ENCODE measurements at places on chromosomes 2 and 18.

- no peaks in the 10 kb centered on the region for H3K4me1 ChIP-seq
- H3K27ac ChIP-seq: no peak overlapping the region
- no peak for DNase-seq
- no peaks in the 10 kb centered on the region for H3K36me3 ChIP-seq
- no peaks in the 10 kb centered on the region for H3K27me3 ChIP-seq
Measured at GRCh38 chr18:28466204-28466603, 289.3 kb upstream of the CDH2 start.

GRCh38 chr2:134727385-134727784 lies 8.6 kb upstream of the TMEM163 start:
- no peaks in the 10 kb centered on the region for H3K36me3 ChIP-seq
- no peaks in the 10 kb centered on the region for H3K27me3 ChIP-seq

- H3K27ac ChIP-seq: no peak overlapping the region
- H3K4me1 ChIP-seq: no peaks in the 10 kb centered on the region
- DNase-seq: no peak
- H3K27me3 ChIP-seq: no peaks in the 10 kb centered on the region
- H3K36me3 ChIP-seq: no peaks in the 10 kb centered on the region
Measured at GRCh38 chr2:124018890-124019289, 6.2 kb upstream of the CNTNAP5 start.

DNA sequence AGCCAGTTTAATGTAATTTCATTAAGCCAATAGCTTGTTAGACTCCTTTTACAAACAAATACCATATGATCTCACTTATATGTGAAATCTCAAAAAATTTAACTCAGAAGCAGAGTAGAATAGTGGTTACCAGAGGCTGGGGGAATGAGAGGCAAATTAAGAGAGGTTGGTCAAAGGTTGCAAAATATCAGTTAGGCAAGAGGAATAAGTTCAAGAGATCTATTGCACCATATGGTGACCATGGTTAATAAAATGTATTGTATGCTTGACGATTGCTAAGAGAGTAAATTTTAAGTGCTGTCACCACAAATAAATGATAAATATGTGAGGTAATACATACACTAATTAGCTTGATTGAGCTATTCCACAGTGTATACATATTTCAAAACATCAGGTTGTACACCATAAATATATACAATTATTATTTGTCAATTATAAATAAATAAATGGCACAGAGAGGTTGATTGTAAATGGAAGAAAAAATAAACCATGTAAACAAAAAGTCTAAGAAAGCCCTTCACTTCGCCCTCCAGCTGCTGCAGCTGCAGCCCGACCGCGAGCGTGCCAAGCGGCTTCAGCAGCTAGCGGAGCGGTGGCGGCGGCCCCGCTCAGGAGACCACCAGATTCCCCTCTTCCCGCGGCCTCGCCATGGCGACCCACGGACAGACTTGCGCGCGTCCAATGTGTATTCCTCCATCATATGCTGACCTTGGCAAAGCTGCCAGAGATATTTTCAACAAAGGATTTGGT lies 23.0 kb upstream of the ACTR2 start:
- no peaks in the 10 kb centered on the region for H3K27me3 ChIP-seq
- no peaks in the 10 kb centered on the region for H3K4me1 ChIP-seq
- no peak overlapping the region for H3K4me3 ChIP-seq
- H3K27ac ChIP-seq: no peak overlapping the region
- no peaks in the 10 kb centered on the region for H3K36me3 ChIP-seq

GRCh38 chr2:197633109-197633657 lies 42.2 kb downstream of the RFTN2 start:
- no peak for DNase-seq
- no peak overlapping the region for H3K4me3 ChIP-seq
- no peak overlapping the region for H3K27ac ChIP-seq
- H3K4me1 ChIP-seq: no peaks in the 10 kb centered on the region
- no peaks in the 10 kb centered on the region for H3K36me3 ChIP-seq

- no peaks in the 10 kb centered on the region for H3K36me3 ChIP-seq
- no peak overlapping the region for H3K27ac ChIP-seq
- no peak for DNase-seq
- no peaks in the 10 kb centered on the region for H3K4me1 ChIP-seq
- H3K4me3 ChIP-seq: no peak overlapping the region
Measured at GRCh38 chr2:1772471-1773267, 28.4 kb upstream of the PXDN start.

DNA sequence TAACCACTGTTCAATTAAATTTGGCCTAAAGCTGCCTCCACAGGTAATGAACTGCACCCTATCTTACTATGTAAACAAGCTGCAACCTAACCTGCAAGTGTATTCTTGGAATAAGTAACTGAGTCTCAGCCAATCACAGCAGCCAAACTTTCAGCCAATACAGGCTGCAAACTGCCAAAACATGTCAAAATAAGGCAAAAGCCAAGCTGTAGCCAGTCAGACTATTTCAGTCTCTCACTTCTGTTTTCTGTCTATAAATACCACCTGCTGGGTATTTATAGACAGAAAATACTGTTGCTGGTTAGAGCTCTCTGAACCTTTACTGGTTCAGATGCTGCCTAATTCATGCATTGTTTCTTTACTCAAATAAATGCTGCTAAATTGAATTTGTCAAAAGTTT lies 14.3 kb downstream of the C2orf76 start:
- no peaks in the 10 kb centered on the region for H3K36me3 ChIP-seq
- H3K4me1 ChIP-seq: no peaks in the 10 kb centered on the region
- H3K27me3 ChIP-seq: no peaks in the 10 kb centered on the region
- DNase-seq: no peak

- no peaks in the 10 kb centered on the region for H3K4me1 ChIP-seq
- no peaks in the 10 kb centered on the region for H3K36me3 ChIP-seq
- H3K27ac ChIP-seq: no peak overlapping the region
- H3K4me3 ChIP-seq: no peak overlapping the region
- no peaks in the 10 kb centered on the region for H3K27me3 ChIP-seq
Measured at GRCh38 chr2:238493880-238494572, 67.3 kb downstream of the ASB1 start.

DNA sequence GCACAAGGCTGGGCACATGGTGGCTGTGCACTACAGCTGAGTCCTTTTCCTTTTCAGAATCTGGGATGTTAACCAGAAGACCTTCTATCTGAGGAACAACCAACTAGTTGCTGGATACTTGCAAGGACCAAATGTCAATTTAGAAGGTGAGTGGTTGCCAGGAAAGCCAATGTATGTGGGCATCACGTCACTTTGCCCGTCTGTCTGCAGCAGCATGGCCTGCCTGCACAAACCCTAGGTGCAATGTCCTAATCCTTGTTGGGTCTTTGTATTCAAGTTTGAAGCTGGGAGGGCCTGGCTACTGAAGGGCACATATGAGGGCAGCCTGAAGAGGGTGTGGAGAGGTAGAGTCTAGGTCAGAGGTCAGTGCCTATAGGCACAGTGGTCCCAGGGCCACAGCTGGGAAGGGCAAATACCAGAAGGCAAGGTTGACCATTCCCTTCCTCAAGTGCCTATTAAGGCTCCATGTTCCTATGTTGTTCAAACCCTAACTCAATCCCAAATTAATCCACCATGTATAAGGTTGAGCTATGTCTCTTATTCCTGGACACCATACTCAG lies 2.2 kb downstream of the IL1RN start:
- no peaks in the 10 kb centered on the region for H3K4me1 ChIP-seq
- no peak overlapping the region for H3K27ac ChIP-seq
- no peaks in the 10 kb centered on the region for H3K36me3 ChIP-seq
- no peak for DNase-seq

DNA sequence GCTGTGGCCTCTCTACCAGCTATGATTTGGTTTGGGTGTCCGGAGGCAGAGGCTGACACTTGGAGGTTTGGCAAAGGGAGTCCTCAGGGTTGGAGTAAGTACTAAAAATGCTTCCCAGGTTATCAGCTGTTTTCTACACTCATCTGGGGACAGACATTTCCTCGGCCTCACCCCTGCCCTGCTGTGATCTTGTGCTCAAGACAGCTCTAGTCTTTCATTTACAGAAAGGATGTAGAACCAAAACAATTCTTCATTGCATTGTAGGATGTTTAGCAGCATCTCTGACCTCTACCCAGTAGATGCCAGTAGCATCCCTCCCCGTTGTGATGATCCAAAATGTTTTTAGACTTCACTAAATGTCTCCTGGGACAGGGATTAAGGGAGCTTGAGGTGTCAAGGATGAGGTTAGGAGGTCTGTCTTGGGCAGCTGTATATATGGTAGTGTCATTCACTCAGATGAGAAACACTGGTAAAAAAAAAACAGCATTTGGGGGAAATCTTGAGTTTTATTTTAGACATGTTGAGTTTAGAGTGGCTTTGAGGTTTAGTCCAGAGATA lies 26.6 kb downstream of the CD28 start:
- H3K4me1 ChIP-seq: no peaks in the 10 kb centered on the region
- H3K36me3 ChIP-seq: no peaks in the 10 kb centered on the region
- H3K27me3 ChIP-seq: no peaks in the 10 kb centered on the region
- no peak overlapping the region for H3K27ac ChIP-seq

DNA sequence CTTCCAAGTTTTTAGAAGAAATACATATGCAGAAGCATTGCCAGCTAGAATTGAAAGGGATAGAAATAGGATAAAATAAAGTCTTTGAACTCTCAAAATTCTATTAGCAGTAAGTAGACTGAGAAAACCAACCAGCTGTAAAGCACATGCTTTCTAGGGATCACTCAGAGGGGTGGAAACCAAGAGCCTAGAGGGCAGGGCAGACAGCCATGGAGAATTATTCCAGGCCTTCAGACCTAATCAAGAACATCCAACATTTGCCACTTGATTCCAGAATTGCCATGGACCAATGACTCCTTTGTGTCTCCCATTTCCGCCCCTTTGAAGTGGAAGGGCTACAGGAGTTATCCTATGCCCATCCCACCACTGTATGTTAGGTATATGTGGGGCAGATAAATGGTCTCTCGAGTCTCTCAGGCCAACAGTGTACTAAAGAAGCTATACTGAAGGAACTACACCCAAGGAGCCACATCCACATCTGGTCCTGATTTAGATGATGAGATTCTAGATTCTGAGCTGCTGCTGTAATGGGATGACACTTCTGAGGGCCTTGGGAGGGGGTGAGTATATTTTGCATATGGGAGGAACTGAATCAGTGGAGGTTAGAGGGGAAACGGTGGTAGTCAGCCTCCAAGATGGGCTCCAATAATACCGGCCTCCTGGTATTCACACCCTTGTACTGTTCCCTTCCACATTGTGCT lies 4.0 kb downstream of the FARSB start:
- no peaks in the 10 kb centered on the region for H3K4me1 ChIP-seq
- no peaks in the 10 kb centered on the region for H3K27me3 ChIP-seq
- no peak overlapping the region for H3K27ac ChIP-seq
- no peak overlapping the region for H3K4me3 ChIP-seq
- no peaks in the 10 kb centered on the region for H3K36me3 ChIP-seq

GRCh38 chr2:109216332-109216731 lies 87.3 kb downstream of the SH3RF3 start:
- H3K27ac ChIP-seq: no peak overlapping the region
- no peak for DNase-seq
- no peaks in the 10 kb centered on the region for H3K27me3 ChIP-seq
- no peaks in the 10 kb centered on the region for H3K36me3 ChIP-seq
- no peaks in the 10 kb centered on the region for H3K4me1 ChIP-seq
- no peak overlapping the region for H3K4me3 ChIP-seq

GRCh38 chr2:25566694-25567093 lies 106.7 kb downstream of the DTNB start:
- no peak overlapping the region for H3K4me3 ChIP-seq
- H3K4me1 ChIP-seq: no peaks in the 10 kb centered on the region
- DNase-seq: no peak
- no peak overlapping the region for H3K27ac ChIP-seq
- H3K27me3 ChIP-seq: no peaks in the 10 kb centered on the region

DNA sequence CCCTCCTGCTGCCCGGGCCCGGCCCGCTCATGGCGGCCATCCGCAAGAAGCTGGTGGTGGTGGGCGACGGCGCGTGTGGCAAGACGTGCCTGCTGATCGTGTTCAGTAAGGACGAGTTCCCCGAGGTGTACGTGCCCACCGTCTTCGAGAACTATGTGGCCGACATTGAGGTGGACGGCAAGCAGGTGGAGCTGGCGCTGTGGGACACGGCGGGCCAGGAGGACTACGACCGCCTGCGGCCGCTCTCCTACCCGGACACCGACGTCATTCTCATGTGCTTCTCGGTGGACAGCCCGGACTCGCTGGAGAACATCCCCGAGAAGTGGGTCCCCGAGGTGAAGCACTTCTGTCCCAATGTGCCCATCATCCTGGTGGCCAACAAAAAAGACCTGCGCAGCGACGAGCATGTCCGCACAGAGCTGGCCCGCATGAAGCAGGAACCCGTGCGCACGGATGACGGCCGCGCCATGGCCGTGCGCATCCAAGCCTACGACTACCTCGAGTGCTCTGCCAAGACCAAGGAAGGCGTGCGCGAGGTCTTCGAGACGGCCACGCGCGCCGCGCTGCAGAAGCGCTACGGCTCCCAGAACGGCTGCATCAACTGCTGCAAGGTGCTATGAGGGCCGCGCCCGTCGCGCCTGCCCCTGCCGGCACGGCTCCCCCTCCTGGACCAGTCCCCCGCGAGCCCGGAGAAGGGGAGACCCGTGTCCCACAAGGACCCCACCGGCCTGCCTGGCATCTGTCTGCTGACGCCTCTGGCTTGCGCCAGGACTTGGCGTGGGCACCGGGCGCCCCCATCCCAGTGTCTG lies 767 bp downstream of the RHOB start:
- H3K4me3 ChIP-seq: peak overlapping the region; percentile 89
- DNase-seq: peak; percentile 64
- H3K27ac ChIP-seq: peak overlapping the region; percentile 97
- H3K36me3 ChIP-seq: no peaks in the 10 kb centered on the region
- H3K27me3 ChIP-seq: no peaks in the 10 kb centered on the region

GRCh38 chr2:152344579-152345195 lies 9.7 kb downstream of the FMNL2 start:
- H3K4me1 ChIP-seq: no peaks in the 10 kb centered on the region
- no peaks in the 10 kb centered on the region for H3K27me3 ChIP-seq
- H3K27ac ChIP-seq: no peak overlapping the region
- no peaks in the 10 kb centered on the region for H3K36me3 ChIP-seq
- DNase-seq: no peak

DNA sequence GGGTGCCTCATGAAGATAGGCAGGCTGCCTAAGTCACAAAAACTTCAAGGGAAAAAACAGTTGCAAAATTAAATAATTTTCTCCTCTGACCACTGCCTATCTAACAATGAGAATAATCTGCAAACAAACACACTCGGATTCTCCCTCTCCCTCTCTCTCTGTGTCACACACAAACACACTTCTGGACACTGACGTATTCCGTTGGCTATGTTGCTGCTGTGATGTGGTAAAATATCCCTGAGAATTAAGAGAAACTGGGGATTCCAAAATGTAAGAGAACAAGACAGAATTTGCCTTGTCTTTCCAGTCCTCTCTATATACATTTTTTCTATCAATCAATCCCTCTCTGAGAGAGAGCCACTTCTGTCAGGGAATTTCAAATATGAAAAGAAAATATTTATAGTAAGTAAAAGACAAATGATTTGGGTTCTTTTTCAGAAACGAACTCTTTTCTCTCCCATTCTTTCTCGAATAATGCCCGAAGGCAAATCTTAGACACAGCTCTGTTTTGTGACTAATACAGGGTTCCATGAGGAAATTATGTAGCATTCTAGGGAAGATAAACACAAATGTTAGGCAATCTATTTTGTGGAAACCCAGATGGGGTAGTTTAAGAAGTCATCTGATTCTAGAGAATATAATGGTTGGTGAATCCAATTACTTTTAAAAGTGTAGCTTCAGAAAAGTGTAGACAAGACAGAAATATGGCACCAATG lies 310.3 kb upstream of the CYP26B1 start:
- DNase-seq: no peak
- H3K27ac ChIP-seq: no peak overlapping the region
- H3K27me3 ChIP-seq: no peaks in the 10 kb centered on the region
- no peak overlapping the region for H3K4me3 ChIP-seq
- no peaks in the 10 kb centered on the region for H3K36me3 ChIP-seq
- H3K4me1 ChIP-seq: no peaks in the 10 kb centered on the region
